ENCODE measurements at places on chromosomes 6 and 20. TPM values are rescaled to one million over a fixed set of nuclear protein-coding genes. Genes with fewer than 3 reads are reported as not detected.
A peak's percentile ranks its signal among the peaks of the same experiment; 100 is the strongest.

The MCHR2 gene
- not detected for total RNA-seq

The VSX1 gene
- total RNA-seq: 0.18 TPM

The C4B gene
- 97.5 TPM for total RNA-seq

The PAX1 gene
- total RNA-seq: not detected

GRCh38 chr20:38143238-38143645, 21.8 kb downstream of the TGM2 start:
- no peaks in the 10 kb centered on the region for H3K36me3 ChIP-seq
- H3K4me1 ChIP-seq: peaks cover 3% of the 10 kb centered on the region
- no peaks in the 10 kb centered on the region for H3K27me3 ChIP-seq
- H3K27ac ChIP-seq: peak overlapping the region; percentile 84
- DNase-seq: no peak

DNA sequence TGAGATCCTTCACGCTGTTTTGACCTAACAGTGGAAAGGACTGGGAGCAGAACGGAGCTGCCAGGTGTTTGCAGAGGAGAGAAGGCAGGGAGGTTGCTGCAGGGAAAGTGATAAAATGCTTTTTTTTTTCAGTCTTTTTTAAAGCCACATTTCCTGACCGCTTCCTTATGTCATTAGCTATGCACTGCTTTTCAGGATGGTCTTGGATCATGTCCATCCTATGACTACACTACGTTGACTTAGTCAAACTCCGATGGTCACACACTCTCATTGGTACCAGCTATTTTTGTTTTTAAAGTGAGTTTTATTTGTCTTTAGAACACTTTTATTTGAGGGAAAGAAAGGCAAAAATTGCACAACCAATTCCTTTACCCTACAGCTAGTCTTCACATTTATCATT, 89.2 kb upstream of the EXOC2 start:
- no peak overlapping the region for H3K4me3 ChIP-seq
- H3K36me3 ChIP-seq: no peaks in the 10 kb centered on the region
- no peaks in the 10 kb centered on the region for H3K27me3 ChIP-seq
- H3K4me1 ChIP-seq: no peaks in the 10 kb centered on the region
- H3K27ac ChIP-seq: no peak overlapping the region

DNA sequence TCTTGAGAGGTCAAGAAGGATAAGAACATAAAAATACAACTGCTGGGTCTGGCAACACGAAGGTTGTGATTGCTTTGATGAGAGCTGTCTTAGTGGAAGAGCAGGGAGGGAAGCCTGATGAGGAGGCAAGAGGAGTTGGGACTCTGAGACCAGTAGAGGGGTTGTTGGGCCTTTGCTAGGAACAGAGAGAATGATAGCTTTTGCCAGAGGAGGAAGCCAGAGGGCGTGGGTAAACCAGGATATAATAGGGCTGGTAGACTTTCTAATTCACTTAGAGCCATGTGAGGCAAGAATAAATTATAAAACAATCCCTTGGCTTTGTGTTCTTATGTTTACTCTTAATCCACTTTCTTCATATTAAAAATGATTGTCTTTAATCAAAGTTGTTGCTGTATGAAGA, 78.6 kb downstream of the RCAN2 start:
- H3K27ac ChIP-seq: no peak overlapping the region
- no peak overlapping the region for H3K4me3 ChIP-seq
- DNase-seq: no peak
- peaks cover 3% of the 10 kb centered on the region for H3K4me1 ChIP-seq
- no peaks in the 10 kb centered on the region for H3K36me3 ChIP-seq
- no peaks in the 10 kb centered on the region for H3K27me3 ChIP-seq

GRCh38 chr6:164344801-164345291, 930.3 kb downstream of the QKI start:
- no peaks in the 10 kb centered on the region for H3K27me3 ChIP-seq
- no peak overlapping the region for H3K4me3 ChIP-seq
- DNase-seq: no peak
- H3K4me1 ChIP-seq: no peaks in the 10 kb centered on the region
- H3K36me3 ChIP-seq: no peaks in the 10 kb centered on the region
- no peak overlapping the region for H3K27ac ChIP-seq

DNA sequence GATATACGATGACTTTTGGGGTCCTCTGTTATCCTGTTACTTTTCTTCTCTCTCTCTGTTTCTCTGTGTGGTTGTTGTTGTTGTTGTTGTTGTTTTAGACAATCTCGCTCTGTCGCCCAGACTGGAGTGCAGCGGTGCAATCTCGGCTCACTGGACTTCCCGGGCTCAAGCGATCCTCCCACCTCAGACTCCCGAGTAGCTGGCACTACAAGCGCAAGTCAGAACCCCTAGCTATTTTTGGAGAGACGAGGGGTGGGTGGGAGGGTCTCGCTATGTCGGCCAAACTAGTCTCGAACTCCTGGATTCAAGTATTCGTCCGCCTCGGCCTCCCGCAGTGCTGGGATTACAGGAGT, 19.1 kb upstream of the ABT1 start:
- no peak for DNase-seq
- no peaks in the 10 kb centered on the region for H3K4me1 ChIP-seq
- H3K36me3 ChIP-seq: no peaks in the 10 kb centered on the region
- H3K4me3 ChIP-seq: no peak overlapping the region
- no peak overlapping the region for H3K27ac ChIP-seq
- no peaks in the 10 kb centered on the region for H3K27me3 ChIP-seq

GRCh38 chr6:12331951-12332749, 42.0 kb downstream of the EDN1 start:
- DNase-seq: no peak
- no peak overlapping the region for H3K4me3 ChIP-seq
- no peak overlapping the region for H3K27ac ChIP-seq

DNA sequence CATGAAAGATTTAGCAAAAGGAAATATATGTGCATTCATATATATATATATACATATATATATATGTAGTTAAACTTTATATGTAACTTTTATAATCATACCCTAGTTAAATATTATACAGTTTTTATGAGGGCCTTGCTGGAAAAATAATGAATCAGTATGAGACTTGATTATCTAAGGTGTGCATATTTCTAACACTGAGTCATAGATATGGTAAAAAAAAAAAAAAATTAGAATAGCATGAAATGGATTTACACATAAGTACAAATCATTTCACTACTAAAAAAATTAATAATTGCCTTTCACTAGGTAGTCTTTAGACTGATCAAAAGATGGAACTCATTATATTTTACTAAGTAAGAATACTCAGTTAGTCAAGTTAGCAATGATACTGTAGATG, 51.3 kb upstream of the DST start:
- H3K36me3 ChIP-seq: no peaks in the 10 kb centered on the region
- H3K27ac ChIP-seq: no peak overlapping the region
- no peak for DNase-seq
- no peak overlapping the region for H3K4me3 ChIP-seq

DNA sequence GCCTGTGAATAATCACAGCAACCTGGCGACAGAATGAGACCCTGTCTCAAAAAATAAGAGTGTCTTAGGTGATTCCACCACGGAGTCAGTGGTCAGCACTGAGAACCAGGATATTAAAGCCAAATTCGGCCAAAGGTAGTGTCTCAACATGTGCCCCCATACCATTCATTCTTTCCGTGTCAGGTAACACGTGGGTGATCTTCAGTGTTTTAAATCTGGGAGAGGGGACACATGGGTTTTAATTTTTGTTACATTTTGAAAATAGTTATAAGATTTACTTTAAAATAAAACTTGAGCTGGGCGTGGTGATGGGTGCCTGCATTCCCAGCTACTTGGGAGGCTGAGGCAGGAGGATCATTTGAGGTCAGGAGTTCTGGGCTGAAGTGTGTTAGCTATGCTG, 59.0 kb downstream of the TFAP2C start:
- no peaks in the 10 kb centered on the region for H3K27me3 ChIP-seq
- no peak overlapping the region for H3K4me3 ChIP-seq
- no peak for DNase-seq
- no peaks in the 10 kb centered on the region for H3K36me3 ChIP-seq
- no peaks in the 10 kb centered on the region for H3K4me1 ChIP-seq

DNA sequence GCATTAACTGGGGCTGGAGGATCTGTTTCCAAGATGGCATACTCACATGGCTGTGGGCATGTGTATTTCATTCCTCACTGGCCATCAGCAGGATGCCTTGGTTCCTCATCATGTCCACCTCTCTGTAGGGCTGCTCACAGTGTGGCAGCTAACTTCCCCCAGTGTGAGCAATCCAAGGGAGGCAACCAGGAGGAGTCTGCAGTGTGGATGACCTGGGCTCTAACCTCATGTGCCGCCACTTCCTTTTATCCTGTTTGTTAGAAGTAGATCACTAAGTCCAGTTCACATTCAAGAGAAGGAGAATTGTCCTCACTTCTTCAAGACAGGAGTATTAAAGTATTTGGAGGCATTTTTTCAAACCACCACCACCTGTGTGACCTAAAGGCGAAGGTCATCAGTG, 54.4 kb downstream of the MTHFD1L start:
- H3K27ac ChIP-seq: no peak overlapping the region
- H3K36me3 ChIP-seq: no peaks in the 10 kb centered on the region
- no peaks in the 10 kb centered on the region for H3K4me1 ChIP-seq
- no peak for DNase-seq
- H3K27me3 ChIP-seq: no peaks in the 10 kb centered on the region

- no peak overlapping the region for H3K27ac ChIP-seq
- no peaks in the 10 kb centered on the region for H3K27me3 ChIP-seq
- H3K4me3 ChIP-seq: no peak overlapping the region
Observed at GRCh38 chr6:11320914-11321597, 88.6 kb upstream of the NEDD9 start.

DNA sequence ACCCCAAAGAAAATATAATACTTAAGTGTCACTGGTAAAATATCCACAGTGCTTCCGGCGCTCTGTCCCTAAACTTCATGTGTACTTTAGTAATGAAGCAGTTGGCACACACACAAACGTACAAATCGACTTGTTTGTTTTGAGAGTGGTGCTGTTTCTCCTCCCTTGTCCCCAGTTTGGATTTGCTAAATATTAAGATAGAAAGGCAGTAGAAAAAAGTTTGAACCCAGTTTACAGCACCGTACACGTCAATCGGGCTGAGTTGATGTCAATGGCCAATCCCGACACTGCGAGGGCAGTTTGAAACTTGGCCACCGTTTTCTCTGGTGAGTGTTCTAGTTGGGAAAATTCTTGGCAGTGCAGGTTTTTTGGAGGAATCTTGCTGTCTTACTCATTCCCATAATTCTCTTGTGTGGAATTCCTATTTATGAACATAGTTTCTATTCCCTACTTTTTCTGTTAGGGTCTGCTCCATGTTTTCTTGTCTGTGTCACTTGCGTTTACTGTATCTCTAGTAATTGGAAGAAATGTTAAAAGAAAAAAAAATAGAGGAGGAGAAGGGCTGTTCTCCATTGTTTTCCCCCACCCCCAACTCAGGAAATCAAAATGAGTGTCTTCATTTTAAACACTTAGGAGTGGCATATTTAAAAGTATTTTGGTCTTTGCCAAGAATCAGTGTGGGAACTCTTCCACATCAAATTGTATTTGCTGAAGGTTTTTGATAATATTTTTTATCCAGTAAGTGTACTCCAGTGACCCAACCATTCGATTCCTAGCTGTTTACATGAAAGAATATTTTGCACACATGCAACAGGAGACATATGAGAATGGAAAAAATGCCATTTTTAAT, 72.3 kb downstream of the OR2B2 start:
- H3K27me3 ChIP-seq: no peaks in the 10 kb centered on the region
- peak overlapping the region; percentile 95 for H3K27ac ChIP-seq
- no peaks in the 10 kb centered on the region for H3K36me3 ChIP-seq

GRCh38 chr6:130482645-130483390, 117.0 kb downstream of the TMEM200A start:
- H3K27ac ChIP-seq: no peak overlapping the region
- H3K36me3 ChIP-seq: no peaks in the 10 kb centered on the region
- DNase-seq: no peak

DNA sequence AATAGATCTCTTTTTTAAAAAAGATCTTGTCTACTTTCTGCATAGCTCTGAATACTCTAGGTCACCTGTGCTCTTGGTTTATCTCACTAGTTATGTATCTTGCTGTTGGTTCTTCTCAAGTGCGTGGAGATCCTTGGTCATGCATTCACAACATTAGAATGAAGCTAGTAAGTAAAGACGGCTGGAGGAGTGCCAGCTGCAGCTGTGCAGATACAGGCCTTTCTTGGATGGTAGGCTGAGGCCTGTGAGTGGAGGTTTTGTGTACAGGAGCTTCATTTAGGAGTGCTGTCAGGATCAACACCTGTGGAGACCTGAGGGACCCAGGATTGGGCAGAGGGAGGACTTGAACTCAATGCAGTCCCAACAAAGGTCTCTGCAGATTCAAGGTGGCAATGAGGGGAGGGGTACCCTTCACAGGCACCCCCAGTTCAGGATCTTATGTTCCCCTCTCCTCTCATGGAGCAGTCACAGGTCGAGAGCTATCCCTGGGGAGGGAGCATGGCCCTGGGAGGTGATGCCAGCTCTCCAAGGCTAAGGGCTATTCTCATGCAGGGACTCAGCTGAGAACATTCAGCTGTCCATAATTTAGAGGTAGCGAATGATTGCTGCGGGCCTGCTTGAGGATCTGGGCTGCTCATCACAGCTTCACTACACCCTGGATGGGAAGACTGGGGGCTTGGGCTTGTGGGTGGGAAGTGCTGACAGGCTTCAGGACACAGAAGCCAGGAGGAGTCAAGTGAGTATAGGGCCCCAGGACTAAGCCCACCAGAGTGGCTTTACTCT, 98.9 kb upstream of the ENPP5 start:
- no peaks in the 10 kb centered on the region for H3K36me3 ChIP-seq
- H3K27ac ChIP-seq: no peak overlapping the region
- H3K4me1 ChIP-seq: no peaks in the 10 kb centered on the region
- no peak overlapping the region for H3K4me3 ChIP-seq
- DNase-seq: peak; percentile 45
- no peaks in the 10 kb centered on the region for H3K27me3 ChIP-seq

GRCh38 chr6:143612186-143612585, 65.6 kb upstream of the PHACTR2 start:
- H3K4me3 ChIP-seq: no peak overlapping the region
- no peaks in the 10 kb centered on the region for H3K4me1 ChIP-seq
